ENCODE measurements at places on chromosomes 3 and 15. TPM values are rescaled to one million over a fixed set of nuclear protein-coding genes. Genes with fewer than 3 reads are reported as not detected.

GRCh38 chr3:106256249-106256957, 387.6 kb upstream of the CBLB start:
- no peaks in the 10 kb centered on the region for H3K4me1 ChIP-seq
- no peak overlapping the region for H3K27ac ChIP-seq
- H3K27me3 ChIP-seq: no peaks in the 10 kb centered on the region

- no peak overlapping the region for H3K4me3 ChIP-seq
- H3K36me3 ChIP-seq: no peaks in the 10 kb centered on the region
- H3K4me1 ChIP-seq: no peaks in the 10 kb centered on the region
- DNase-seq: no peak
Measured at GRCh38 chr3:178082326-178082906, 453.8 kb upstream of the KCNMB2 start.

DNA sequence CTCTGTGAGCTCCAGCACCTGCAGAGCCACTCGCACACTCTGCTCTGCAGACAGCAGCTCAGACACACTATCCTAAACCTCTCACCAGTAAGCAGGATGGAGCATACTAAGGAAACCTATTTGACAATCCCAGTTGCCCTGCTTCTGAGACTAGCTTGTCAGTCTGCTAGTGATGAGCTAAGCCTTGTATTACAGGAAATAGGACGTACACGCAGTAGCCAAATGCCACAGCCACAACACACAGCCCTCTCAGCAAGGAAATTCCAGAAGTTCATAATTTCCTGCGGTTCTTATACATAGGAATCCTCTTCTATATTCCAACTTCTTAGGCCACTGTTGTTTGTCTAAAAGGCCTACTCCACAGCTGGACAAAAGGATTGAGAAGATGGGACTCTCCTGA, 74.5 kb downstream of the MYLK start:
- H3K4me1 ChIP-seq: peaks cover 13% of the 10 kb centered on the region
- H3K36me3 ChIP-seq: no peaks in the 10 kb centered on the region
- H3K27ac ChIP-seq: no peak overlapping the region
- no peak for DNase-seq
- no peaks in the 10 kb centered on the region for H3K27me3 ChIP-seq

ALDH1A2 gene
- total RNA-seq: 1.7 TPM

DNA sequence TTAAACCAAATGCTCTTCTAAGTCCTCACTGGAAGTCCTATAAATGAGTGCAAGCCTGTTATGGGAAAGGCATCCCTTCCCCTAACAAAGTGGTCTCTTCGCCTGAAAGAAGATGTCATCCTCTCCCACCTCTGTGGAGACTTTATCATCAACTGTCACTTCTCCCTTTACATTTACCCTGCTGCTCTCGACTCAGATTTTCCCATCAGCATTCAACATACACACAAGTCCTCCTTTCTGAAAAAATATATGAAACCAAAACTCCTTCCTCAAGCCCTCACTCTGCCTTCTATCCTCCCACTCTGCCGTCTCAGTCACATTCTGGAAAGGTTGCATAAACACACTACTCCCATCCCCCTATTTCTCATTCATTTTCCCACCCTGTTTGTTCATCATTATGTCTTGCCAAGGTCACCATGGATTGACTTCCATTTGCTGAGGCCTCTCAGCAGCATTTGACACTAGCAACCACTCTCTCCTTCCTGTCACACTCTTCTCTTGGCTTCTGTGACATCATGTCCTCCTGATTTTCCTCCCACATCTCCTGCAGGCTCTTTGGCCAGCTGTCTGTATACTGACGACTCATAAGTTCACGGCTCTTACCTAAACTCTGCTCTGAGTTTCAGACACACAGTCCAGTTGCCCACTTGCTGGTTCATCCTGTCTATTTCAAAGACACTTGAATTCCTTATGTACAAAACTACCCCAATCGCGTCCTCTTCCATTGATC, 70.3 kb upstream of the SMAD3 start:
- no peak for DNase-seq
- H3K27ac ChIP-seq: no peak overlapping the region
- H3K4me3 ChIP-seq: no peak overlapping the region

SLC30A4 gene
- total RNA-seq: 2.7 TPM

DNA sequence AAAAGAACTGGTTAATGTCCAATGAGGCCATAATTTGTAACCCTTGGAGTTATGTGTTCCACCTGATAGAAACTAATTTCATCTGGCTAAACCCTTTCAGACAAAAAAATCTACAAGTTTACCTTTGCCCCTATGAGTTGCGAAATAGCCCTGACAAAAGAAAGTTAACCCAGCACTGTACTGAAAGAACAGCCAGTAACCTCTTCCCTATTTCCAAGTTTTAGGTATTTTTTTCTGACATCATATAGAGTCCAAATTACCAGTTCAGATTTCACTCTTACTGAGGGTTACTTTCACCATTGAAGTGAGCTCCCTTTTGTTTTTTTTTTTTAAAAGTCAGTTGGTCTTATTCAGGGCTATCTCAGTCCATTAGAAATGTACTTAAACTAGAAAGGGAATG, 42.8 kb upstream of the PTPRG start:
- H3K36me3 ChIP-seq: no peaks in the 10 kb centered on the region
- H3K4me1 ChIP-seq: no peaks in the 10 kb centered on the region
- H3K27me3 ChIP-seq: no peaks in the 10 kb centered on the region
- no peak overlapping the region for H3K27ac ChIP-seq
- no peak for DNase-seq
- no peak overlapping the region for H3K4me3 ChIP-seq

Data from HCT116 (cell line).